Esophagus mucosa (tissue), 1 donor: ENCODE measurements at places on chromosomes 7 and 10.

DNA sequence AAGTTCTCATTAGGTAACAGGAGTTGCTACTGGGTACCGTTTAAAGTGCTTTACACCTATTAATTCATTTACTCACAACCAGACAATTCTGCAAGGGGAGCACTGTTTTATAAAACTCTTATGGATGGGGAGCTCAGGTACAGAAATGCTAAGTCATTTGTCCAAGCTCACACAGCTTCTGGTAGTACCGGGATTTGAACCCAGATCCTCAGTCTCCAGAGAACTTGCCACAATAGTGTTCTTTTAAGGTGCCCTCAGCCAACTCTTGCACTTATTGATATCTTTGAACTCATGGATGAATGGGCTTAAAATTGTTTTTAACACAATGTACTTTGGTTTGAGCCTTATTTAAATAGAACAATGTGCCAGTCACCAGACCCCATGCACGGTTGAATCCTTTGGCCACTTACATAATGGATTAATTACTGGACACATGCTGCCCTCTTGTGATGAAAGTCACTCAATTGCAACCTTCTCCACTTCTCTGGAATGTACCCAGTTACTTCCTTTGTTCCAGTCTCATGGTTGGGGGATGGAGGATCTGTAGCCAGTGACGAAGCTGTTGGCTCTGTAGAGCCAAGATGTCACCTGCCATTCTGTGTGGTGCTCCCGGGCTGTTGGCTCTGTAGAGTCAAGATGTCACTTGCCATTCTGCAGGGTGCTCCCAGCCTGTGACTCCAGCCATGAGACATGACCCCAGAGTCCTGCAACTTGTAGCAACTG, 65.6 kb downstream of the NOD1 start:
- peak; percentile 78 for ATAC-seq

GRCh38 chr7:25839084-25839769, 312.8 kb upstream of the NFE2L3 start:
- ATAC-seq: no peak

- peak; percentile 38 for ATAC-seq
These were observed 41.8 kb downstream of the ASZ1 start for GRCh38 chr7:117385363-117386109.

GRCh38 chr7:54788664-54789063, 29.7 kb upstream of the SEC61G start:
- peak; percentile 94 for ATAC-seq

- ATAC-seq: no peak
These were observed 22.9 kb upstream of the DMTF1 start for GRCh38 chr7:87129332-87129731.

DNA sequence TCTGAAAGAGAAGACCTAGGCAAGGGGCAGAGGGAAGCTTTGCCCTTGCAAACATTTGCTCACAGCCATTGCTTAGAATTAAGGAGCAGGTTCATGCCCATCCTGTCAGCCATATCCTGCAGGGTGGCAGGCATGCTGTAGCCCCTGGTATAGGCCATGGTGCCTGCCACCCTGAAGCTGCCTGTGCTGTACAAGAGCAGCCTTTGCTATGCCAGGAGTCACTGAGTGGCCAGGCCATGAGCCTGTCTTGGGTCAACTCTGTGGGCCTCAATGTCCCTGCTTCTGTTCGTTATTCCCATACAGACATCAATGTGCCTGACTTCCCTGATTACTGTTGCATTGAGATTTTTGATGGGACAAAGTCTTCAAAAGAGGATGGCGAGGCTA, 368 bp upstream of the SVOPL start:
- no peak for ATAC-seq

DNA sequence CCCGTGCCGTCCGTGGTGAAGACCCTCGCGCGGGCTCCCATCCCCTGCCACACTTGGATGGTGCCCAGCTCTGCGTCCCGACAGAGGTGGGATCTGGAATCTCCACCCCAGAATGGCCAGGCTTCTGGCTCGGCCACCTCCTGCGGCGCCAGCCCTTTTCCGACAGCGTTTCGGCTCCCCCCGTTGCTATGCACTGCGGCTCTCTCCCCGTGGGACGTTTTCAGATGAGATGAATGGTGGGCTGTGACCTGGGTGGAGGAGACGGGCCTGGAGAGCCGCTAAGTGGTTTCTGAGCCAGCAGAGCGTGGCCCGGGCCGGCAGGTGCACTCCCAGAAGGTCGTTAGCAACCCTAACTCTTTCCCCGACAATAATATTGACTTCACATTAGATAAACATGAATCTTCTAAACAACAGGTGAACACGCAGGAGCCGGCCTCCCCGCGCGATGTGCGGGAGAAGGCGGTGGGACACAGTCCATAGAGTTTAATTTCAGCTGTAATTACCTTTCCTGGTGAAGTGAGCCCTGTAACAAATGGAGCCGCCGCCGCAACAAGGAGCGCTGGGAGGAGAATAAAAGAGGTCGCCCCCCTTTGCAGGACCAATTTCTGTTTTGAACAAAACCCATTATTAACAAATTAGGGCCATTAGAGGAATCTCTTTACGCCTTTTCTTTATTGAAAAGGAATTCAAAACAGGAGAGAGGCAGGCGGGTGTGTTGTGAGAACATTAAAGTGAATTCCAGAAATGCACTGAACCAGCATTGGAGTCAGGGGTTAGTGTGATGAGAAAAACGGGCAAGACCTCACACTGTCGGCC, 294.3 kb upstream of the PFKP start:
- ATAC-seq: no peak

GRCh38 chr7:157009170-157009777, 1.2 kb downstream of the MNX1 start:
- no peak for ATAC-seq

GRCh38 chr7:15042285-15043065, 139.9 kb upstream of the DGKB start:
- ATAC-seq: no peak

DNA sequence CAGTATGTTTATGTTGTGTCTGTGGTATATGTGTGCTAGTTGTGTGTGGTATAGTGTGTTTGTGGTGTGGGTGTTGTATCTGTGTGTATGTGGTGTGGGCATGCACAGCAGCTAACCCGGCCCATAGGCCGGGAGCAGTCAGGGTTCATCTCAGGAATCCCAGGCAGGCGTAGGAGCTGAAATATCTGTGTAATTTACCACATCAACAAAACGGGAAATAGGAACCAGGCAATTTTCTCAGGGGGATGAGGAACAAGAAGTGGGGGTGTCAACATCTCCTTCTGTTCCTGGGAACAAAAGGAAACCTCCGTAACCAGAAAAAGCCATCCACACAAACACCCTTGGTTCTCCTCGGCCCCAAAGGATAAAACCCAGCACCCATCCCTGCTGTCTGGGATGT, 24.5 kb upstream of the ZNF488 start:
- no peak for ATAC-seq

DNA sequence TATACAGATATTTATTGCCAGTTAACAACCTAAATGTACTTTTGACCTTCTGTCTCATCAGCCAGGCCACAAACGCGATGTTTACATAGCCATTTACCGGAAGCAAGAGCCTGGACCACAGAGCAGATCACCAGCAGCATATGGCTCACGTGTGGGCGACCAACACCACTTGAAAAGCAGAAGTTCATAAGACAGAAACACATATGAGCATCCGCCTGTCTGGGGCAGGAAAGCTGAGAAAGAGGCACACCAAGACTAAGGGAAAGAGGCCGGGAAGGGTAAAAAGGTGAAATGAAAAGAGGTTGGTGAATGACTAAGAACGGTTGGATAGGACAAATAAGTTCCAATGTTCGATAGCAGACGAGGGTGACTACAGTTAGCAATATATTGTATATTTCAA, 1.3 kb downstream of the ABCB1 start:
- ATAC-seq: no peak

DNA sequence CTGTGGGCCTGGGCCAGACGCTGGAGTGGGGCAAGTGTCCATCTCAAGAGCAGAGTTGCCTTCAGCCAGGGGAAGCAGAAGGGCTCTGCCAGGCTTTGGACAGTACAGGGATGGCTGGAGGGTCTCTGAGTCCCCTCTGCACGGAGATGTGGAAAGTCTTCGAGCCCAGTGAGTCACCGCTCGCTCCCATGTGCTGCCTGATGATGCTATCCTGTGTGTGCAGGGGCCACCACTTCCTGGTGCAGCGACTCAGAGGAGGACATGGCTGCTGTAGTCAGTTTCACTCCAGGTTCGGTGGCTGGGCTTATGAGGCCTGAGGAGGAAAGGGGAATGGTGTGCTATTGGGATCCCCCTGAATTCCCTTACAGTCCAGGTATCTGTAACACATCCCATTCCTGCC, 6.0 kb downstream of the ADCYAP1R1 start:
- ATAC-seq: no peak

DNA sequence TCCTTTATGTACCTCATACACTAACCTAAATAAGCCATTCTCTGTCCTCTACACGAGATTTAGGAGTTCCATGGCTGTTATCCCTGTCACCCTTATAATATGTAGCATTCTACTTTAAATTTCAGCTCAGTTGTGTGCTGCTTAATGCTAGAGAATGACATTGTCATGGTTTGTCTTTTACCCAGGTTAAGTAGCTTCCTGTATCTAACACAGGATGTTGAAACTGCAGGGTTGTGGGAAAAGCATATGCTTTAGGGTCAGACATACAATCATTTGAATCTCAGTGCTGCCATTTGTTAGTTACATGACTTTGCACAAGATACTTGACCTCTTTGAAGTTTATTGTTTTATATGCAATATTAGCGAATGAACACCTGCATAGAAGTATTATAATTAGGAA, 235.1 kb upstream of the CACNA2D1 start:
- no peak for ATAC-seq

DNA sequence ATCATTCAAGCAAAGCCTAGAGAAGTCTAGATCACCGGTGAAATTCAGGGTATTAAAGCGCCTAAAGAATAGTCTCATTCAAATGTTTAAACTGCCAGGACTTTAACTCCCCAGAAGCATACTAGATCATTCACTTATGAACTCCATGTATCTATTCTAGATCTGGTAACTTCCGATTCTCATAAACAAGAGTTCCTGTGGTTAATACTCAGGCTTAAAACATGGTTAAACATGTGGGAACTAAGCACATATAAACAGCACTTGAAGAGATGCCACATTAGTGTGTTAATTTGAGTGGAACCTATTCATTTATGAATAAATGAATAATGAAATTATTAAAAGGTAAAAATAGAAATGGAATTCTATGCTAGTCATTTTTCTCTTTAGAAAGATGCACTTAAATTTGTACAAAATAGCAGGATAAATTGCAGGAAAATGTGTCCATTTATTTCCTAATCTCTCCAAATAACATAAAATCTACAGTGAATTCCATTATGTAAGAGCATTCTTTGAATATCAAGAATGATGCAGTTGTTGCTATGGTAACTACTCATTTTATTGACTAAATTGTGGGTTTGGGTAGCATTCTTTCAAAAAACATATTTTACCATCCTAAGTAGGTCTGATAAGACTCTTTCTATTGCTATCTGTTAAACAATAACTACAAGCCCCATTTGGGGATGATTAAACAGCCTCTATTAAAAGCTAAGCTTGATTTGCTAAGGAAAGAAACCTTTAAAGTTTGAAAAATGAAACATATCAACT, 147.6 kb upstream of the TMEM168 start:
- ATAC-seq: no peak

- ATAC-seq: no peak
These were observed 94.7 kb downstream of the DYNC2I1 start for GRCh38 chr7:158950914-158951635.

DNA sequence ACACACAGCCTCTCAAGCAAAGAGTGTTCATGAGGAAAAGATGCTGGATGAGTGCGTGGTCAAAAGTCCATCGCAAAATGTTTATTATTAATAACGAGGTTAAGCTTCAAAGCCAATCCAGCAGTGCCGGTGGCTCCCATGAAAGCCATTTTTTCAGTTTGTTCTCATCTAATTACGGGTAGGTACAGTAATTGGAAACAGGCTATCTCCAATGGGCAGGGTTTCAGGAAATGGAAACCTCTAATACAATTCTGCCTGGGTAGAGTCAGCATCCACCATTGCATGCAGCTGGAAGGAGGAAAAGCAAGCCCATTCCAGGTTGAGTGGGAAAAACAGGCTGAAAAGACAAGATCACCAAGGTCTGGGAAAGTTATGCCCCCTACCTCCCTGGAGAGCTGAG, 57.4 kb downstream of the GPAM start:
- ATAC-seq: no peak

DNA sequence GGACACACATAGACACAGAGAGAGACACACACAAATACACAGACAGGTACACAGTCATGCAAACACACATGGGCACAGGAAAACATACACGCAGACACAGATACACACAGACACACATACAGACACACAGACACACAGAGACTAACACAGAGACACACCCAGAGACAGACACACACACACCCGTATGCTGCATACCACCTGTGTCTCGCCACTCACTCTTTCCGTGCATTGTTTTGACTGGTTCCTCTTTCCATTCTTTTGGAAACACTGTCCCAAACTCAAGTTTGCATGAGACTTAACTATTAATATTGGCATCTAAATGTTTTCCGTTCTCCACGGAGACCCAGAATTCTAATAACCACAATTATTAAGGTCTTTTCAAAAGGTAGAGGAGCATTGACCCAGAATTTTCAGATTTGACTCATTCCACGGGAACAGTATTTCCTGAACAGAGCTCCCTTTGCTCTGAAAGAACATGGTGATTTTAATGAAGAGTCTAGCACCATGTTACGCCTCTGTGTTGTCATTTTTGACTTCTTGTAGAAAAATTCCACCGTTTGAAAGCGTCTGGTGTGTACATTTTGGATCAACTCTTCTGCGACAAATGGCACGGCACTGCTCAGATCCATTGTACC, 141.2 kb upstream of the RNF32 start:
- ATAC-seq: no peak

DNA sequence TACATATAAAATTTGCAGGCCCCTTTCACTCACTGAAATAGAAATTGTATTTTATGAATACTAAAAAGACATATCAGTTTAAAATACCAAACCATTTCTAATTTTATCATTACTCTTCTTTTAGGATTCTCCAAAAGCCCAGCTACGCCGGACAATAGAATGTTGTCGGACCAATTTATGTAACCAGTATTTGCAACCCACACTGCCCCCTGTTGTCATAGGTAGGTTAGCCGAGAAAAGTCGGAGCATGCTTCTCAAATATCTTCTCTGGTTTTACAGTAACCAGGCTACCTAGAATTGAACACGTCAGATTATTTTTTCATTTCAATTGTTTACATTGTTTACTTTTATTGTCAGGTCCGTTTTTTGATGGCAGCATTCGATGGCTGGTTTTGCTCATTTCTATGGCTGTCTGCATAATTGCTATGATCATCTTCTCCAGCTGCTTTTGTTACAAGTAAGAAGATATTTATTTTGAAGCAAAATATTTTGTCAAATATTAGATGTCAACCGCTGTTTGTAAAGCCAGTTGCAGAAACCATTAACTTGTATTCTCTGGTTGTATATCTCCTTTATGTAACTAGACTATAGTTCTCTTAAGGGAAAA, 57.6 kb downstream of the MMRN2 start:
- peak; percentile 57 for ATAC-seq
